DMS79 treated with DMSO at 0.1 percent for 48 hours (cell line): ENCODE measurements at places on chromosomes 4 and X.

DNA sequence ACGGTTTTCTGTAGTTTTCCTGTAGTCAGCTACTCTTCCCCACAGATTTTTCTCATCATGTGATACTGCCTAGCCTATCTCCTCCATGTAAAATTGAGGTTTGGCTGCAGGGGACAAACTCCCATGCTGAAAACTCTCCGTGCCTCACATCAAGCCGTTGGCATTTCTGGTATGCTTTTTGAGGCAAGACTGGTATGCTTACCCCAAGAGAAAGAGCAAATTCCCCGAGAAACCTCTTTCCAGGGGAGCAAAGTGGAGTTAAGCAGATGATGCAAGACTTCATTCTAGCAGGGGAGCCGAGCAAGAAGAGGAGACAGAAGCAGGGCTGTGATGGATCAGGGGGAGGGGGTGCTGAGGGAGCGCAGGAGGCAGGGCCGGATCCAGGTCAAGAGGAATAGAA is 4.8 kb downstream of the SOWAHD start:
- no peak for DNase-seq

DNA sequence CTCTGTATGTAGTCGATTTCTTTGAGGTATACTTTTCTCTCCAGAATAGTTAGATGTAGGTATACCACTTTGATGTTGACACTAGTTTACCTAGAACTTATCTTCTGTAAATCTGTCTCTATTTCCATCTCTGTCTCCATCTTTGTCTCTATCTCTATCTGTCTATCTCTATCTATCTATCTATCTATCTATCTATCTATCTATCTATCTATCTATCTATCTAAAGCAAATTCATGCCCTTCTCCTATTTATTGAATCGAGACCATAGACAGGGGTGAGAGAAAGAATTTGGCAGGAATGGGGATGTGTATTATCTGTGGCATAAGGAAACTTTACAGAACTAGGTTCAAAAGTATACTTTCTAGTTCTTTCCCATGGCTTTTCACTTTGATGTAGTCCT is 21.4 kb downstream of the HPRT1 start:
- no peak for DNase-seq

GRCh38 chr4:15231265-15232091 is 196.4 kb upstream of the C1QTNF7 start:
- DNase-seq = no peak

- DNase-seq = no peak
Observed at GRCh38 chr4:181933471-181933870, 309.7 kb upstream of the TENM3 start.

- no peak for DNase-seq
Observed at GRCh38 chrX:150761176-150761818, 68.1 kb downstream of the MTMR1 start.

GRCh38 chr4:87077914-87078585 is 142.4 kb downstream of the KLHL8 start:
- DNase-seq = no peak

DNA sequence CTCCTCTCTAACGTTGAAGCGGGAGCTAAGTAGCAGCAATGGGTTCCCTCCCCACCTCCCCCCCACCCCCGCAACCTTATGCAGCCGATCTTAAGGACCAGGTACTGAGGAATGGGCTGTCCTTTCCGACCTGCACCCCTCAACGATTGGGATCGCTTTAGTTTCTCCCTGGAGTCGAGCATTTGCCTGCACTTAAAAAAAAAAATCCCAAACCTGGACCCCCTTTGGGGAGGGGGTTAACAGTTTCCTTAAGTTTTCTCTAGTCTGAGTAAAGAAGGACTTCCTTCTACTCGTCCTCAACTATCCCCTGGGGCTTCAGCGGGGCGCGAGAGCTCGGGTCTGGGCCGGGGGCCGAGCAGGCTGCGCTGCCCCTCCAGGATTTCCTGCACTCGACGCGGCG is 25.7 kb upstream of the BCORL1 start:
- no peak for DNase-seq

DNA sequence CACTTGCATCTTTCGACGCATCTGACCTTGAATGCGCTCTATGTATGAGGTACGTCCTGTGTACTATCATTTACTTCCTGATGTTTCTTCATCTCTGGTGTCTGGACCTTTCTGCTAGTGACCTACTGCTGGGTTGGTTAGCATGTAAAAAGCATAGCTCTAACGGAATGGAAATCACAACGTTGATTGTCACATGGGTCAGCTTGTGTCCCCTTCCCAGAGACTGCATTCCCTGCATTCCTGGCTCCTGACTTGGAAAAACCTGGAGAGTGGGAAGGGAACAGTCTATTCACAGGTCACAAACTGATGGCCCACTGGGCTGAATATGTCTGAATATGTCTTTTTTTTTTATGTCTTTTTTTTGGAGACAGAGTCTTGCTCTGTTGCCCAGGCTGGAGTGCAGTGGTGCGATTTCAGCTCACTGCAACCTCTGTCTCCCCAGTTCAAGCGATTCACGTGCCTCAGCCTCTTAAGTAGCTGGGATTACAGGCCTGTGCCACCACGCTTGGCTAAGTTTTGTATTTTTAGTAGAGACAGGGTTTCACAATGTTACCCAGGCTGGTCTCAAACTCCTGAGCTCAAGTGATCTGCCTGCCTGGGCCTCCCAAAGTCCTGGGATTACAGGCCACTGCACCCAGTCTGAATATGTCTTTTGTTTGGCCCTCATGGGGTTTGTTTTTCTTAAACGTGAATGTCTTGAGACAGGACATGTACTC is 16.3 kb downstream of the LONRF3 start:
- no peak for DNase-seq

GRCh38 chr4:1043162-1043561 is 31.7 kb downstream of the FGFRL1 start:
- no peak for DNase-seq

- DNase-seq = no peak
Observed at GRCh38 chrX:116272322-116272721, 101.8 kb downstream of the AGTR2 start.

- no peak for DNase-seq
Observed at GRCh38 chr4:143381189-143382118, 44.8 kb downstream of the GAB1 start.

GRCh38 chr4:162943263-162943662 is 223.4 kb downstream of the NAF1 start:
- DNase-seq = no peak

DNA sequence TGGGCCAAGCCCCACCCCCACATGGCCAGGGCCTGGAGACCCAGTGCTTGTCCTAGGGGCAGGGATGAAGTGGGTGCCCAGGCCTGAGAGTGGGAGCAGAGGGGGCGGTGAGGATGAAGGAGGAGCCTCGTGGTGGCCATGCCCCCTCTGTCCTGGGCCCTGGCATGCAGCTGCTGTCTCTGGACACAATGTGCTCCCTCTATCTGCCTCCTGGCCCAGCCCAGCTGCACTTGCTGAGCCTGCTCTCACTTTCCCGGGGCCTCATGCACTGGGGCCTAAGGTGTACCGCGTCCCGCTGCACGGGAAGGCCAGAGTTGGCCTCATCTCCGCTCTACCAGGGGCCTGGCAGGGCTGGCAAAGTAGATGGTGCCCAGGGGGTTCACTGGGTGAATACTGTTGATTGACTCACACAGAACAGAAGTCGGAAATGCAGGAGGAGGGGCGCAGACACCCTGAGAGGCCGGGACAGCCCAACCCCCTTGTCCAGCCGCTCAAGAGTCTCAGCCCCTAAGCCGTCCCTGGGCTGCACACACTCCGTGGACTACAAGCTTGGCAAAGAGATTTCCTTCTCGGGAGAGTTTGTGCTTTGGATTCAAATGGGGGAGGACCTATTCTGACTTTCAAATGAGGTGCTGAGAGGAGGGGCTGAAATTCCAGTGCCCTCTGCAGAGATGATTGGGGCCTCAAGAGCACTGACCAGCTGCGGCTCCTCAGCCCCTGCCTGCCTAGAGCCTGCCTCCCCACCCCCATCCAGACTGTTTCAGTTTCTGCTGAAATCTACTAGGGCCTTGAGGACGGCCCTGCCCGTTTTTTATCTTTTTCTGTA is 112.4 kb downstream of the PSAPL1 start:
- DNase-seq = no peak

GRCh38 chr4:136516371-136516770 is 1015.9 kb downstream of the PCDH18 start:
- no peak for DNase-seq
